RPMI8226 (cell line): ENCODE measurements at places on chromosomes 6 and 20.
A peak's percentile ranks its signal among the peaks of the same experiment; 100 is the strongest.

DNA sequence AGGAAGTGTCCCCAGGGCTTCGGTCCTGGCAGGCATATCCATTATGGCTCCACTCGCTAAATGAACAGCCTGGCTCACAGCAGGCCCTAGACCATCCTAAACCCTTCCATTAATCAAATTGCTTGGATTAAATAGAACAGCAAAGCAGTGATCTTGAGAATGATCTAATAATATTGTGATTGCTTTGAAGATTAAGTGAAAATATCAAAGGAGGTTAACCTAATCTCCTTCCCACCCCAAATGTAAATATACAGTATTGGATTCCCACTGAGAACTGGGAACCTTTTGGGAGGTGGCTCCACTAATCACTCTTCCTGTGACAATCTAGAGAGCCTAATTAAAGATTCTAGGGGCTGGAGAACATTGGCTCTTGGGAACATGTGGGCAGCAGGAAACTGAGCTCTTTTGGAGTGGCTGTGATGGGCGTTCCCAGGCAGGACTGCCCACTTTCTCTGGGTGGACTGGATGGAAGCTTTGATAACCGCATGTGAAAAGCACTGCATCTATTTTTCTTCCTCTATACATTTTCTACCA is 68.3 kb upstream of the FRMD1 start:
- no peak for DNase-seq

DNA sequence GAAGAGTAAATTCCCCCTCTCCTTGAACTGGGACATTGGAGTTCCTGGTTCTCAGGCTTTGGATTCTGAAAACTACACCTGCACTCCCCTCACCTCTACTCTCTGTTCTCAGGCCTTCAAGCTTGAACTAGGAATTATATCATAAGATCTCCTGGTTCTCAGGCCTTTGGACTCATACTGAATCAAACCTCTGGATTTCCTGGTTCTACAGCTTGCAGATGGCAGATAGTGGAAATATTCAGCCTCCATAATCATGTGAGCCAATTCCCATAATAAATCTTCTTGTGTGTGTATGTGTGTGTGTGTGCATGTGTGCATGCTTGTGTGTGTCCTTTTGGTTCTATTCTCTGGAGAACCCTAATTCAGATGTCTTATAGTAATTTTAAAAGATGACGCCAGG is 12.7 kb upstream of the CHD6 start:
- DNase-seq: no peak

GRCh38 chr20:51386586-51386985 is 155.9 kb downstream of the NFATC2 start:
- no peak for DNase-seq

DNA sequence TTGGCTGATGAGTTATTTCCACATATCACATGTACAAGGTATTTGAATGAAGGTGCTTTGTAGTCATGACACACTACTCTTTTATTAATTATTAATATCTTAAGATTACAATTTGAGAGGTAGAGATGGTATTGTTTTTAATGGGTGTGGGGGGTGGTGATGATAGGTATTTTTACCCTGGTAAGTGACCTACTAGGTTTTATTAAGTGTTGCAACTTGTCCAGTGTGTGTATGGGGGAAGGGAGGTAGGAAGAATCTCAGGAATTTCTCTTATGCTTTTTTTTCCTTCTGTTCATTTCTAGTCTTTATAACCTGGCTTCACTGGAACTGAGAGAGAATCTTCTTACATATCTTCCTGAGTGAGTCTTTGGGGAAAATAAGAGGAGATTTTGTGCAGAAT is 101.4 kb downstream of the LRRC1 start:
- DNase-seq: no peak

- no peak for DNase-seq
Observed at GRCh38 chr6:121951123-121951522, 448.3 kb upstream of the HSF2 start.

DNA sequence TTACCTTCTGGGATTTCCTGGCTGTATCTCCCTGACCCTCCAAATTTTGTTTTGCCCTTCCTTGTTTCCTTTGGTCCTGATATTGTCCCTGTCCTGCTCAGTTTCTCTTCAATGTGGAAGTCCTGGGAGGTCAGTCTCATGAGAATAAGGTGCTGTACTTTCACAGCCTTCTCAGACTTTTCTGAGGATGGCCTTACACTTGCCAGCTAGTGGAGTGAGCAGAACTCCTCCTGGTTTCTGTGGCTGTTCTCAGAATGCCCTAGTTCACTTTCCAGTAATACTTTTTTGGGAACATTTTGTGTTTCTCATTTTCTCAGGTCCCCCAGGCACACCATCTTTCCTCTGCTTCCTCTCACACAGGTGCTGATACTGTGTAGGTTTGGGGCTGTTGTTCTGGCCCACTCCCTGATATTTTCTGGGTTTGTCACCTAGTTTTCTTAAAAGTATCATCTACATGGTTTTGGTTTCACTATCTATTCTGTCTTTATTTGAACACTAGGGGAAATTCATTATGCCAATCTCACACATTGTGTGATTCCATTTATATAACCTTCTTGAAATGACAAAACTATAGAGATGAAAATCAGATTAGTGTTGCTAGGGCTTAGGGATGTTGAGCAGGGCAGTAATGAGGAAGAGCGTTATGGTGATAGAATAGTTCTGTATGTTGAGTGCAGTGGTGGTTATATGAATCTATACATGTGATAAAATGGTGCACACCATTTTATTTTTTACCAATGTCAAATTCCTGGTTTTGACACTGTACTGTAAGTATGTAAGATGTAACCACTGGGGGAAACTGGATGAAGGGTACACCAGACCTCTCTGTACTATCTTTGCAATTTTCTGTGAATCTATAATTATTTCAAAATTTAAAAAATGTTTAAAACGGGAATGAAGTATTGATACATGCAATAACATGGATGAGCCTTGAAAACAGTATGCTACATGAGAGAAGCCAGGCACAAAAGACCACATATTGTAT is 27.2 kb upstream of the BRPF3 start:
- no peak for DNase-seq

- peak; percentile 27 for DNase-seq
Observed at GRCh38 chr6:44267252-44267651, 1.9 kb upstream of the NFKBIE start.

DNA sequence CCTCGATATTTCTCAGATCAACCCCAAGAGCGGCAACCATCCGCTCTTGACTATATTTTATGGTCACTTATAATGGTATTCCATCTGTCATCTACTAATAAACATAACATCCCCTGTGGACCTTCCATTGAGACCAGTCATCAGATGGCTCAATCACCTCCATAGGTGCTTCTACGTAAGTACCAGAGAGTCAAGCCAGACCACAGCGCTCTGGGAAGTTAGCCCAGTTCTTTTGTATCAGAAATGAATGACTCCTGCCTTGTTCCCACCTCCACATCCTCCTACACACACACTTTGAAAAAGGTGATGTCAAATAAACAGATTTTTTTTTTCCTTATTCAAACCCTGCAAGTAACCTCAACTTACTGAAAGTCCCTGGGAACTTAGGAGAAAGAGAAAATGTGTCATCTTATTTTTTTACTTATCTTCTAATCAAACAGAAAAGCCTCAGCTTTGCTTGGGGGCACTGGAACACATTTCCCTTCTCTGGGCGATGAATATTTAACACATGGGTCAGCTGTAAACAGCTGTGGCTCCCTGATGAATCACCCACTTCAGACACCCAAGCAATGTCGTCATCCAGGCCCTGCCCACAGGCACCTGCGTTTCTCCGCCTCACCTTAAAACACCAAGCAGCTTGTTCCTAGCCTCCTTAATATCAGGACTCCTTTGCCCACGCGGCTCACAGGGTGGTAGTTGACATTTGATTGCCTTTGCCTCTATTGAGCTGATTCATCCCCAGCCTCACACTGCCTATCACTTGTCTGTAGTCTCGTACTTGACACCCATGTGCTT is 121.4 kb upstream of the LY86 start:
- no peak for DNase-seq
